ENCODE measurements at places on chromosomes 12 and 14. TPM values are rescaled to one million over a fixed set of nuclear protein-coding genes. Genes with fewer than 3 reads are reported as not detected.

CELA1 gene
- 0.50 TPM for total RNA-seq

MIP gene
- total RNA-seq: 1.2 TPM

IGF1 gene
- total RNA-seq: 16.9 TPM

RAPGEF3 gene
- 24.6 TPM for total RNA-seq

ADSS1 gene
- 48.7 TPM for total RNA-seq

RFX4 gene
- 86.4 TPM for total RNA-seq

SLC5A8 gene
- total RNA-seq: 0.71 TPM

BMAL2 gene
- 3.7 TPM for total RNA-seq

NFATC4 gene
- 40.9 TPM for total RNA-seq

OR6C2 gene
- 0.12 TPM for total RNA-seq

MAP3K9 gene
- 17.4 TPM for total RNA-seq

CLMN gene
- 68.0 TPM for total RNA-seq

RNASE2 gene
- not detected for total RNA-seq

HAL gene
- 0.39 TPM for total RNA-seq

REP15 gene
- 1.1 TPM for total RNA-seq

RIN3 gene
- 56.2 TPM for total RNA-seq

SMIM41 gene
- total RNA-seq: 15.6 TPM

DTX1 gene
- total RNA-seq: 22.8 TPM

TMPRSS12 gene
- 8.9 TPM for total RNA-seq

KRT4 gene
- 0.19 TPM for total RNA-seq

TSPAN8 gene
- 4.7 TPM for total RNA-seq

BHLHE41 gene
- total RNA-seq: 23.8 TPM

RPS29 gene
- 2,556 TPM for total RNA-seq

DPF3 gene
- total RNA-seq: 41.6 TPM

TAS2R50 gene
- 2.8 TPM for total RNA-seq

APOF gene
- total RNA-seq: not detected

RDH12 gene
- 0.63 TPM for total RNA-seq

MMP14 gene
- total RNA-seq: 35.8 TPM

FAM90A1 gene
- 1.5 TPM for total RNA-seq

CLEC4E gene
- total RNA-seq: 2.0 TPM

PRR4 gene
- total RNA-seq: 4.3 TPM

PXN gene
- 81.8 TPM for total RNA-seq

SSTR1 gene
- total RNA-seq: 0.19 TPM

TMEM116 gene
- 38.5 TPM for total RNA-seq

MORN3 gene
- 46.1 TPM for total RNA-seq

FZD10 gene
- 0.79 TPM for total RNA-seq

DBX2 gene
- 2.5 TPM for total RNA-seq

KRT71 gene
- not detected for total RNA-seq

GLIPR1L2 gene
- 17.9 TPM for total RNA-seq

TBX3 gene
- 8.7 TPM for total RNA-seq

COL2A1 gene
- 8.0 TPM for total RNA-seq

ATF7IP gene
- total RNA-seq: 77.1 TPM

ERH gene
- total RNA-seq: 57.3 TPM

ARHGEF40 gene
- 30.5 TPM for total RNA-seq

ATL1 gene
- total RNA-seq: 14.4 TPM

LTBR gene
- 81.3 TPM for total RNA-seq

ASPG gene
- 3.7 TPM for total RNA-seq

PROX2 gene
- 0.06 TPM for total RNA-seq

GDF11 gene
- 3.1 TPM for total RNA-seq

RAB5B gene
- total RNA-seq: 198 TPM

Measured in testis (tissue), 5 donors.